ENCODE measurements at places on chromosomes 12 and 14.

GRCh38 chr12:105485321-105485910 lies 154.9 kb downstream of the C12orf75 start:
- no peak for DNase-seq

- no peak for DNase-seq
Observed at GRCh38 chr14:21057803-21058675, at the start of gene RNASE8. TSS of gene RNASE8 (plus strand) at chr14:21057822. CDS start at chr14:21057893, 71 bp downstream.

- DNase-seq: peak; percentile 49
Observed at GRCh38 chr12:55955800-55956508, 9.9 kb downstream of the PMEL start.

GRCh38 chr14:49945448-49946319 lies 52.8 kb downstream of the ARF6 start:
- DNase-seq: no peak

DNA sequence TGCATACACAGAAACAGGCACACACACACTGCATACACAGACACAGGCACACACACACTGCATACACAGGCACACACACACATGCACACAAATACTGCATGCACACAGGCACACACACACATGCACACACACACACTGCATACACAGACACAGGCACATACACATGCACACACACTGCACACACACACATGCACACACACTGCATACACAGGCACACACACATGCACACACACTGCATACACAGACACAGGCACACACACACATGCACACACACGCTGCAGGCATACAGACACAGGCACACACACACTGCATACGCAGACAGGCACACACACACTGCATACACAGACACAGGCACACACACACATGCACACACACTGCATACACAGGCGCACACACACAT lies 32.7 kb upstream of the BTBD6 start:
- no peak for DNase-seq

DNA sequence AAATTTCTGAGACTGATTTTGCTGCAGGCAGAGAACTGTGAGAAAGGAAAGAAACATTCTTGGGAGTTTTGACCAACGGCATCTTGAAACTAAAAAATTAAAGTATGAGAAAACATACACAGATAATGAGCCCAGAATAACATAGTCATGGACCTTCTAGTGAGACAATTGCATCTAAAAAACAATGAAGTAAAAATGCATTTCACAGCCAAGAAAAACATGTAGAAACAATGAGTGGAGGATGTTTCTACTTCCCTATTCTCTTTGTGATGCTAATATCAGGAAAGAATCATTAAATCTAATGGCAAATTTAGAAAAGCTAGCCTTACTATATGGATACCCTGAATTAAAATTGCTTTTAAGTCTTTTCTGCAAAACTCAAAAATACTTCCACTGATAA lies 12.2 kb upstream of the PLEKHG7 start:
- DNase-seq: no peak

DNA sequence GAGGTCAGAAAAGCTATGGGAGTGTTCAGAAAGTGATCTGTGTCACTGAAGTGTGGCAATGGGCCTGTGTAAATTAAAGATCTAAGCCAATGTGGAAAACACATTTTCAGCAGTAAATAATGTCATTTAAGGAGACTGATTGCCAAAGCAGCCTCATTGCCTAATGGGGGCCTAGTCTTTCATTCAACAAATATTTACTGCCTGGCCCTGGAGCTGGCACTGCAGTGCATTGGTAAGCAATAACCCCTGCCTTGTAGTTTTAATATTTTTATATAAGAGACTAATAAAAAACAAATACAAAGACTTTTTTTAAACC lies 326.6 kb downstream of the BTG1 start:
- DNase-seq: no peak

DNA sequence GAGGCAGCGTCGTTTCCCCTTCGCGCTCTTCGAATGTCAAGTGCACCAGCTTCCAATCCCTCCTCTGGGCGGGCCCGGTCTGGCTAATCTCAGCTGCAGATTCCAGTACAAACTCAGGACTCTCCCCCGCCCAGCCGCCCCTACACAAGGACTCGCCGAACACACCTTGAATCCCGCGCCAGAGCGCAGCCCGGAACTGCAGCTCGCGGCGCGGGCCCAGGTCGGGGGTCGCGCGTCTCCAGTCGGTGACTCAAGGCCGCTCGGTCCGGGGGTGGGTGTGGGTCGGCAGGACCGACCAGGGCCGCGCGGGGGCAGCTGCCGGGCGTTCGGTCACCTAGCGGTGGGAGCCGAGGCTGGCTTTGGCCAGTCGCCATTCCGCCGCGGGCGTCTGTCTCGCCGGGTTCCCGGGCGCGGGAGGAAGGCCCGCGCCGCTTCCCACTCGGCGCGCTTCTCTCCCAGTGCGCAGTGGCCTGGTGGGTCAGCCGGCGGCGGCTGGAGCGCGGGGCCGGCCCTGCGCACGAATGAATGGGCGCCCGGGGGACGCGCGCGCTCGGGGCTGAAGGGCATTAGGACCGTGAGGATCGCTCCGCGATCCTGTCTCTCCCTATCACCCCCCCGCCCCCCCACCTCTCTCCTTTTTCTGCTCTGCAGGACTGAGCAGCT lies at the start of gene GALNT16:
Gene GALNT16 (plus strand): TSS at position 632 of the 663 bp plus-strand sequence. CDS start 133 bp downstream, outside the sequence.
- DNase-seq: no peak

- DNase-seq: no peak
Observed at GRCh38 chr14:39015360-39015961, 87.6 kb downstream of the SEC23A start.

- DNase-seq: no peak
Observed at GRCh38 chr12:13075118-13075480, 28.4 kb downstream of the GSG1 start.

DNA sequence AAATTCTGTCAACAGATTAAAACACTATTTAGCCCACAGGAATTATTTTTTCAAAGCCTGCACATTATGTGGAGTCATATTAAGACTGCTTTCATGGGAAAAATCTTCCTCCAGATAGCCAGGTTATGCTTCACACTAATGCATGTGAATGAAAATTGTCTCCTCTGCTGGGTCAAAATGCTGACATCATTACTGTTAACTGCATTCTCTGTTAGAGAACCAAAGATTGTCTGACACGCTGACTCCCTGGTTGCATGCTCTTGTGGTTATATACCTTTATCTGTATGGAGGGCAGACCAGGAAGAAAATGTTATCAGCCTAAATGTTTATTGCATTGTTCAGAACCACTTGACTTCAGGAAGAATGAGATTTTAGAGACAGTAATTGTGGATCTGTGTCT lies 432.2 kb upstream of the MDGA2 start:
- DNase-seq: no peak

DNA sequence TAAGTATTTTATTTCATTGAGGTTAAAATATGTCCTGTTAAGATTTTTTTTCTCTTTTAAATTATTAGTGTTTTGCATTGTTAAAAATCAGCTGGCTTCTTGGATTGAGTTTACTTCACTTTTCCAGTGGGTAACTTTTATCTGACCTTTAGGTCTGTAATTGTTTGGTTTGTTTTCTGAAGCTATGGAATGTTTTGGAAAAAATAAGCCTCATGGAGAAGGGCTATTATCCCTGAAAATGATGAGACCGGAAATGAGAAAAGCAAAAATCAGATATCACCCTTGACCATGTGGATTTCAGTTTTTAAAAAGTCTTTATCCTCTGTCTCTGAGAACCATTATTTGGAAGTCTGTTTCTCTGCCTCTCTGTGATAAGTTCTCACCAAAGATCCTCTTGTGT lies 180.9 kb downstream of the RAD51B start:
- no peak for DNase-seq

DNA sequence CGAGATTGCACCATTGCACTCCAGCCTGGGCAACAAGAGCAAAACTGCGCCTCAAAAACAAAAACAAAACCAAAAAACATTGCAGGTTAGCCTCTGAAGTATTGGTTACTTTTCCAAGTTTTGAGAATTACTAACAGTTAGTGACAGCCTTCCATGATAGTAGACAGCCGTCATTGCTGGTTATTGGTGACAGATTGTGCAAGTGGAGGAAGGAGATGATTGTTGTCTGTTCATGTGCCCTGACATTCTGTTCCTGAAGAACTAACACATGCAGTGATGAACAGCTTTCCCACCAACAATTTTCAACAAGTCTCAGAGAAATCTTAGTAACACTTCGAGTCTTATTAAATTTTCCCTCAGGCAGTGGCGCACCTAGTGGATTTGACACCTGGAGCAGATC lies 89.3 kb upstream of the NAP1L1 start:
- no peak for DNase-seq

- no peak for DNase-seq
Observed at GRCh38 chr12:124369827-124370378, 75.0 kb downstream of the RFLNA start.

GRCh38 chr14:99971941-99972747 lies 93.1 kb upstream of the EVL start:
- DNase-seq: no peak

- DNase-seq: no peak
Observed at GRCh38 chr14:104424406-104425072, 155.0 kb upstream of the C14orf180 start.

DNA sequence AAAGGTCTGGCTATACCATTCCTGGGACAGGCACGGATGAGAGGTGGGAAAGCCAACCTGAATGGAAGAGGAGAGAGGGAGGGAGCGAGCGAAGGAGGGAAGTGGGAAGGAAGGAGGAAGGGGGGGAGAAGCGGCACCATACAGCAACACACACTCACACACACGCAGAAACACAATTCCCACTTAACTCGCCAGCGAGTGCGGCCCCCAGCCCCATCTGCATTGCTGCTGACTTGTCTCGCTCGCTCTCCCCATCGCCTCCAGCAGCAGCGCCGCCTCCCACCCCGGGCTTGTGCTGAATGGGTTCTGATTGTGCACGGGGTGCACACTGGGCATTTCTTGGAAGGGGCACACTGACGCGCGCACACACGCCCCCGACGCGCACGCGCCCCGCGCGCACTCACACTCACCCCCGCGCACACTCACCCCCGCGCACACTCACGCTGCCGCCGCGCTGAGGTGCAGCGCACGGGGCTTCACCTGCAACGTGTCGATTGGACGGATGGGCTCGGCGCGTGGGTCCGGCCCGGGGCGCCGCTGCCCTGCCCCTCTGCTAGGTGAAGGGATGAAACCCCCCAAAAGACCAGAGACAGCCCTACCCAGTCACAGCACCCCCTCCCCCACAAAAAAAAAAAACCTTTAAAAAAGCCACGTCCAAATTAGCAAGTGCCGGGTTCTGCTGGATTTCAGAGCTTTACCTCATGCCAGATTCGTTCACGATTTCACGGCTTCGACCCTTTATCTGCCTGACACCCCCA lies 685 bp downstream of the GRIN2B start:
- no peak for DNase-seq

- DNase-seq: no peak
Observed at GRCh38 chr12:102394200-102394599, 86.2 kb downstream of the IGF1 start.

DNA sequence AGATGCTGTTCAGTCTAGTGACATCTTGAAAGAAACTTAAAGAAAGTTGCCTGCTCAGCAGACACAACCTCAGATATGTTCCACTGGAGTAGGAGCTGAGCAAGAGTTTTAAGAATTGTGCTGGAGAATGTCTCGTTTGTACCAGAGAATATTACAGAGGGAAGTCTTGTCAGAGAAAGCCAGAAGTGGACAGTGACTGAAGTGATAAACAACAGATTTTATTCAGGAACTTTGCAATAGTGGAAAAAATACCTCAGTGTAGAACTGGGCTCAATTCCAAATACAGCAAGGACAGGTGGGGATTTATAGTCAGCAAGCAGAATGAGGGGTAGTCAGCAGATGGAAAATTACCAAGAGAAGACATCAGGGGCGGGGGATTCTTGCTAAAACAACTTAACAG lies 18.6 kb downstream of the ZDHHC17 start:
- no peak for DNase-seq

DNA sequence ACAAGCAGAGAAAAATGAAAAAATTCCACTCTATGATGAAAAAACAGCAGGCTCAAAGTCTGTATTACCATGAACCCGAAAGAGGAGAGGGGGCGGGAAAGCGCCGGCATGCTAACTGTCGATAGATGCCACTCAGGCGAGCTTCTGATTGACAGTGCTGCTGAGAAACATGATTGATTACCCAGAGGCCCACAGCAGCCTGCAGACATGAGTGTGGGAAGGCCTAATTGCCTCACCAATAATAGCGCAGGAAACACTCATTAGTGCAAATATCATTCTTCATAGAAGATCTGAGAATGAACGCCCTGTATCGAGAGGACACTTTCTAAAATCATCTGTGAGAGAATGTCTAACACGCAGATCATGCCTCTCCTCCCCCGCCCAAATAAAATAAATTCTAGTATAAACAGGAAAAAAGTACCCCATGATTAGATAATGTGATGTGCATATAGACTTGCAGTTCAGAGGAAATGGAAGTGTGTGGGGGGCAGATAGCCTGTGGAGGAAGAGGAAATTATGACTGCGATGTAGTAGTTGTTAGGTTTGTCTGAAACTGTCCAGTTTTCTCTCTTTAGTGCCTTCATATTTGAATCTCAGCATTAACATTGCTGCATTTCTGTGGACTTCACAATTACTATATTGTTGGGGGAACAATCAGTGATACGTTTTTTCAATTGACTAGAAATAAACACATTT lies 15.6 kb downstream of the TPH2 start:
- no peak for DNase-seq

DNA sequence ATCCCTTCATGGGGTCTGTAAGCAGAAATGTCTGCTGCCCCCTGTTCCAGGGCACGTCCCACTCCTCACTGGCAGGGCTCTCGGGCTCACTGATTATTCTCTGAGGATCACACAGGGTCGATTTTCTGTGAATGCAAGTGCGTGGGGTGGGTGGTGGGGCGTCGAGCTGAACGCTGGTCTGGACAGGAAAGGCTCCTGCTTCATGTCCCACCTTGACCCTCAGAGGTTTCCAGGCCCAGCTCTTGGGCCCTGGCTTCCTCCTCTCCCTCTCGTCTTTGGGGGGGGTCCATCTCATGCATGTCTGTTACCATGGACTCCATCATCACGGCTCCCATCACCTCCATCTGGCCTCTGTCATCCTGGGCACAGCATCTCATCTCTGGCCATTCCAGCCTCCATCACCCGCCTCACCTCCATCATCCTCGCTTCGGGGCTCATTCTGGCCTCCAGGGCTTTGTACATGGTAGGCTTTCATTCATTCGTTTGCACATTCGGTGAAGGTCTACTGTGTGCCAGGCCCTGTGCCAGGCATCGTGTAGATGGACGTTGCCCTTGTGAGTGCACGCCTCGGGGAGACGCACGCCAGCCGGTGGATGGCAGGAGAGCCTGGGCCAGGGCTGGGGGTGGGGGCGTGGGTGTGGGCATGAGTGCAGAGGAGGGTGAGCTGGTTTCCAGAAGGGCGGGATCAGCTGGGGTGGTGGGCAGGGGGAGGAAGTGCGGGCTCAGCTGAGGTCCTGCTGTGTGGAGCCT lies 34.7 kb downstream of the RTL1 start:
- no peak for DNase-seq

DNA sequence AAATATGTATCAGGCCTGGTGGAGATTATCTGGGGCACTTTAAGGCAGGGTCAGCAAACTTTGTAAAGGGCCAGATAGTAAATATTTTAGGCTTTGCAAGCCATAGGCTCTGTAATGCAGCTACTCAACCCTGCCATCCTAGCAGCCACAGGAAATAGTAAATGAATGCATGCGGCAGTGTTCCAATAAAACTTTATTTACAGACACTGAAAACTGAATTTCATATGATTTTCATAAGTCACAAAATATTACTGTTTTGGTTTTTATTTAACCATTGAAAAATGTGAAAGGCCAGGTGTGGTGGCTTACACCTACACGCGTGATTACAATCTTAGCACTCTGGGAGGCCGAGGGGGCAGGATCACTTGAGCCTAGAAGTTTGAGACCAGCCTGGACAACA lies 3.2 kb upstream of the CAMKK2 start:
- no peak for DNase-seq

All from activated gamma-delta T cell treated with Interleukin-2 at 50 U/mL for 16 hours (primary cell).